ENCODE measurements at places on chromosomes 3 and 15.

DNA sequence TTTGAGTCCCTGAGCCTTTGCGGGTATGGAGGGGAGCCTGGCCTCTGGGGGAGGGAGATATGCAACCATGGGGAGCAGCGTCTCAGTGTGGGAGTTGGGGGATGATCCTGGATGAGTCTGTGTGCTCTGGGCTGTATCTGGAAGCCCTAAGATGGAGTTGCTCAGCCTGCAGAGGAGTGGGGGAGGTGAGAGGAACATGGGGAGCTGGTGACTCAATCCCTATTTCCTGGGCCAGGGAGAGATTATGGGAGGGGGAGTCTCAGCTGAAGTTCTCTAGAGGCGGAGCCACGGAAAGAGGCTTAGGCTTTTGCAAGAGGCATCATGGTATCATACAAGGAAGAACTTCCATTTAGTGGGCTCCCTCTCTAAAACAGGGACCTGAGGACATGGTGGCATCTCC lies 59.5 kb upstream of the TMEM115 start:
- DNase-seq = no peak

DNA sequence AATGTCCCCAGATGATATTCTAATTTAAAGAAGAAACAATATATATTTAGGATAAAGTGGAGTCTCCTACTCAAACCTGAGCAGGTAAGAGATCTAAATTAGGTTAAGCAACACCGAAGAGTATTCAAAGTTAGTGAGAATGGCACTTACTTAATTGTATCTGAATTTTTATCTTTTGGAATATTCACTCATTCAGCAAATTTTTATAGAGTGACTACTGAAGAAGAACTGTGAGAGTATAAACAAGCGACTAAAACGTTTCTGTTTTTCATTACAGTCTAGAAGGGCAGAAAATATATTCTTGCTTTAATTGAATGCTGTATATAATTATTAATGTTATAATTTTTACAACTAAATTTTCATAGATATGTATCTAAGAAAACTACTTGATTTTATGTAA lies 567.7 kb upstream of the TBL1XR1 start:
- no peak for DNase-seq

- no peak for DNase-seq
These were observed 116.6 kb upstream of the PLXNA1 start for GRCh38 chr3:126866175-126866759.

DNA sequence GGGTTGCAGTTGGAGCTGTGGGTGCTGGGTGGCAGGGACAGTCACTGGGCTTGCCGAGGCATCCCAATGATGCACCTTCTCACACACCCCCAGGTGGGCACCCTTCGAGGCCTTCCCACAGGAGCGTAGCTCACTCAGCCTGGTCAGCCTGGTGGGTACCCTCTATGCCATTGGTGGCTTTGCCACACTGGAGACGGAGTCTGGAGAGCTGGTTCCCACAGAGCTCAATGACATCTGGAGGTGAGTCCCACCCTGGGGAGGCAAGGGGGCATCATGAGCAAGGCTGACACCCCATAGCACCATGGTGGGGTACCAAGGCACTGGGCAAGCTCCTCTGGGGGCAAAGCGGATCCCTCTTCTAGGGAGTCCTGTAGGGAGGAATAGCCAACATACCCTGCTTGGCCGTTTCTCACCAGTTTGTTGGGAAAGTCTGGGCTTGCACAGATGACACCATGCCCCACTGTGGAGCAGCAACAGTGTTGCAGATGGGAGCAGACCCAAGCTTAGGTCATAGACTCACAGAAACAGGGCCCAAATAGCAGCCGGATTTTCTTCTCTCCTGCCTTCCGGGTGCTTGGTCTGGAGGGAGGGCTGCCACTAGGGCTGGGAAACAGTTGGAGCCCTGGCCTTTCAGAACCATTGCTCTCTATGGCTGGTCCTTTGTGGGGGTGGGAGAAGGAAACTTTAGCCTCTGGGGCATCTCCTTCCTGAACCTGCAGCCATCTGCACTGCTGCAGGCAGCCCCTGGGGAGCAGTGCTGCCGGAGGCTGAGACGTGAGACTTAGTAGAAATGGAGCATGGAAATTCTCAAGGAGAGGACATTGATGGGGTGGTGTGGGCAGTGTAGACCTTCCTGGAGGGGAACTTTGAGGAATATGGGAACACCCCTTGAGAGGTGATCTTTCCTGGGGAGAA lies 5.7 kb downstream of the KLHL40 start:
- peak; percentile 17 for DNase-seq

GRCh38 chr15:27235161-27235560 lies 264.2 kb downstream of the GABRG3 start:
- no peak for DNase-seq

DNA sequence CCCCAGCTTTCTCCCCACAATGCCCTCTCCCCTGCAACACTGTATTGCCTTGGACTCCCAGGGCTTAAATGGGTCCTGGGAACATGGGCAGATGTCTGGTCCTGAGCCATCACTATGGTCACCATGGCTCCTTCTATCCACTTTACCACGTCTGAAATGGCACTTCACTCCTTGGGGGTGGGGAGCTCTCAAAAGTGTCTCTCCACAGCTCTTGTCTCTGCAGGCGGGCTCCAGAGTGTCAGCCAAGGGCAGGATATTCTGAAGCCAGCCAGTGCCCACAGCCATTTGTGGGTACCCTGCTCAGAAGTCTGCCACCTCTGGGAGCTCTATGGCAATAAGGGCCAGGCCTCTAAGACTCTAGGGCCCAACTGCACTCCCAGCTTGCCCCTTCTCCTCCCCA lies 163.9 kb downstream of the PPM1L start:
- DNase-seq = no peak

DNA sequence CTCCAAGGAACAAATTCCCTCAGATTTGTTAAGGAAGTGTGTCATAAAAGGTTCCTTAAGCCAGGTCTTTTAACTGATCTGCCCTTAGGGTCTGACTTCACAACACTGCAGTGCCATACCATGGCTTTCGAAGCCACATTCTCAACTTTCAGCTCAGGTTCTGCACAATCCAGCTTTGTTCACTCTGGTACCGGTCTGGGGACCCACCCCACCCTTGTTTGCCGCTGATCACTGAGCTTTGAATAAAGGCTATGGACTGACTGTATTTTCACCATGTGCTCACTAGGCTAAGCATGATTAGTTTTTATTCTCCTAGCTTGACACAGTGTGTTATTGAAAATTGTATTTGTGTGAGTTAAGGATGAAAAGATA lies 15.9 kb downstream of the SNX1 start:
- DNase-seq = no peak

DNA sequence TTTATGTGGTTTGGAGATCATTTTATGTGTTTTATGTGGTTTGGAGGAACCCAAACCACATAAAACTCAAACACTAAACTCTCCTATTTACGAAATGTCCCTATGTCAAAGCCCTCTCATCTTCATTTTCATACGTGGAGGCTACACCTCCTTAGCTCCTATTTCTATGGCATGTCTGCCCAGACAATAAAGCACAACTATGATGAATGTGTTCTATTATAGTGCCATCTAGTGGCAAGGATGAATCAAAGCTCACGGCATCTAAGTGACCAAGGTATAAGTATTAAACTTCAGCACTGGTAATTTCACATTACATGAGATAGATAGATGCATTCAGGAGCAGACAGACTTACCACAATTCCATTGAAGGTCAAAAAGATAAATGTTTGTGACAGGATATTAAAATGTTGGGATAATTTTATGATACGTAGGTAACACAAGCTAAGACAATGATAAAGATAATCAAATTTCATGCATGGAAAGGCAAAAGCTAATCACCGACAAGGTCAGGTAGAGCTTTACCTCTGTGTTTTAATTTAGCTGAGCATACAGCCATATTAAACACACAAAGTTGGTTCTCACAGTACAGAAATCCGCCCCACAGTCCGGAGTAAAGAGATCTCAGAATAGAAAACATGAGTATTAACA lies 130.6 kb upstream of the FHIT start:
- no peak for DNase-seq

GRCh38 chr15:66838671-66839239 lies 136.7 kb downstream of the SMAD6 start:
- no peak for DNase-seq

- DNase-seq = no peak
These were observed 47.6 kb downstream of the CTDSPL start for GRCh38 chr3:37909067-37909911.

GRCh38 chr15:66004618-66005262 lies 135.4 kb downstream of the RAB11A start:
- no peak for DNase-seq

GRCh38 chr3:142509079-142509478 lies 61.2 kb upstream of the XRN1 start:
- DNase-seq = no peak

- no peak for DNase-seq
These were observed 179.1 kb downstream of the RSL24D1 start for GRCh38 chr15:55017635-55018034.

DNA sequence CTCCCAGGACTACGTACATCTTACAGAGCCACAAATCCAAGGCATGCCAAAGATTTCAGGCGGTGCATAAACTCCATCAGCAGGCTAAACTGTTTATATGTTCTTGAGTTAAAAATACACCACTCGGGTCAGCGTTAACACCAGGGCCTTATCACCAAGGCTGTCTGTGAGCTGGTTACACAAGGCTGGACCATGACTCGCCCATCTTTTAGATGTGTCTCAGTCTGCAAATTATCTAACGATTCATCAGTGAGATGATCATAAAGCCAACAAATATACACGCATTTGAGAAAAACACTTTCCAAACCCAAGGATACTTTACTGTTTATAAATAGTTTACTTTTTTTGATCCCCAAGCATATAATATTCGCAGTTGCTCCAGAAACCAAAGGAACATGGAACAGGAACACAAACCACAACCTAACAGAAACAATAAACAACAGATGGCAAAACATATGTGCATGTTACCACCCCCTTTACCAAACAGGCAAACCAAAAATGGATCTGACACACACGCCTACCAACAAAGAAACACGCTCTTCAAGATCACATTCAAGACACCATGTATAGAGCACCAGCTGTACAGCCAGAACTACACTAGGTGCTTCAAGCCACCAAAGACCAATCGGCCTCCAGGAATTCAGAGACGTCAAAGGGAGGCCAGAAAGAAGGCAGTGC lies 15.4 kb downstream of the LRIG1 start:
- no peak for DNase-seq

- DNase-seq = no peak
These were observed 2.8 kb downstream of the DPPA4 start for GRCh38 chr3:109334572-109334971.

- peak; percentile 49 for DNase-seq
These were observed at the start of the genes LRRC49 and THAP10 for GRCh38 chr15:70892002-70892911. Gene LRRC49, plus strand, starts transcription at chr15:70892826. Its CDS starts 69 bp downstream, at chr15:70892895. Gene THAP10, minus strand, starts transcription at chr15:70892433. Its CDS starts 161 bp downstream, at chr15:70892272.

- no peak for DNase-seq
These were observed 22.1 kb downstream of the OSBPL11 start for GRCh38 chr3:125573216-125573615.

GRCh38 chr15:73607843-73608242 lies 25.3 kb downstream of the NPTN start:
- DNase-seq = no peak

- DNase-seq = no peak
These were observed 5.7 kb upstream of the IGDCC3 start for GRCh38 chr15:65383456-65383855.

- DNase-seq = no peak
These were observed 12.6 kb upstream of the HRG start for GRCh38 chr3:186653080-186653707.

DNA sequence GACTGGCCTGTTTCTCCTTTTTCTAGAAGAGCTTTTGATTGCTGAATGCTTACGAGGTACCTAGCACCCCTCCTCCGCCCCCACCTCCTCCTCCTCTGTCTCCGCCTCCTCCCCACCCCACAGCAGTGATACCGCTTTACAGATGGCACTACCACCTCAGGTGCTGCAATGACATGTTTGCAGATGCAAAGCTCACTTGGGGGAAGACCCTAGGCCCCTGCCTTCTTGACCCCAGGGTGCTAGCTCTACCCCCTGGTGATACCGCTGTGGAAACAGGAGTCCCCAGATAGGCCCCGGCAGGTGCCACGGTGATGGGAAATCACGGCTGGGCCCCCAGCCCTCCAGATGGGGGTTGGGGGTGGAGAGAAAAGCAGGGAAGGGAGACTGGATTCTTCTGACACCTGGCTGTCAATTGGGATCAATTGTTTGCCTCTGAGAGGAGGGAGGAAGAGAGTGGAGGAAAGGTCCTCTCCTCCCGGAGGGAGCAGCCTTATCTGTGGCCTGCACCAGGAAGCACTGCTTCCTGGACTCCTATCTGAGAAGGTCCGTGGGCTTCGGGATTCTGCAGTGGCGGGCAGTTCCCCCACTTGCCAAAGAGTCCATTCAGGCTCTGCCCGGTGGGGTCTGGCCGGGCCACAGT lies 37.6 kb downstream of the DNASE1L3 start:
- no peak for DNase-seq

- no peak for DNase-seq
These were observed 19.6 kb downstream of the ATG7 start for GRCh38 chr3:11291808-11292207.

DNA sequence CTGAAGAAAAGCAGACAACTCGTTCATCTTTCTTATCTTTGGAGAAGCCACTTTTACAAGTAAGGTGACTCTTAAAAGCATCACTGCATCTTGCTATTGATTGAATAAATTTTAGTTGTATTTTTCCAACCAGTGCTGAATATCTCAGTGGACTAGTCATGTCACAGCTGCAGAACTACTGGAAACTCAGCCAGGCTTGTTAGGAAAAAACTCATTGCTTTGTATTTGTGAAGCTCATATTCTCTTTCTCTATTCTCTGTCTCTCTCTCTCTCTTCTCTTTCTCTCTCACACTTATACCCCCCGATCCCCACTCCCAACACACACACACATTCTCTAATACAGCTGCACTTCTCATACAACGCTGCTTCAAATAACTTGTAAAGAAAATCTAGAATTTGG lies 104.3 kb downstream of the WDR76 start:
- no peak for DNase-seq

DNA sequence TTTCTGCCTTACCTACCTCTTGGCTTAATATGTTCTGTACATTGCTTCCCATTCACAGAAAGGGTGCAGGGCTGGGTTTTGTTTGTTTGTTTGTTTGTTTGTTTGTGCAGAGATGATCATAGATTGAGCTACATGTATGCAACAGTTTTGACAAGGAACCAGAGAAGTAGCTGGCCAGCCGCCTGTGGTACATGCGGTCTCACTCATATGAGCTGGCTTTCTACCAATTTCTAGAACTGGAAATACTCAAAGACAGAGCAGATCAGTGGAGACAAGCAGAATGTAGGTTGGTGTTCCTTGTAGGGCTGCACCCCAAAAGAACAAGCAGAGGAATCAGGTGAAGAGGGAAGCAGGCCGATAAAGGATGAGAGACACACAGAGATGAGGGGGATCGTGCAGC lies 502.7 kb downstream of the SOX2 start:
- DNase-seq = no peak

GRCh38 chr3:194588741-194589140 lies 44.5 kb downstream of the TMEM44 start:
- no peak for DNase-seq

DNA sequence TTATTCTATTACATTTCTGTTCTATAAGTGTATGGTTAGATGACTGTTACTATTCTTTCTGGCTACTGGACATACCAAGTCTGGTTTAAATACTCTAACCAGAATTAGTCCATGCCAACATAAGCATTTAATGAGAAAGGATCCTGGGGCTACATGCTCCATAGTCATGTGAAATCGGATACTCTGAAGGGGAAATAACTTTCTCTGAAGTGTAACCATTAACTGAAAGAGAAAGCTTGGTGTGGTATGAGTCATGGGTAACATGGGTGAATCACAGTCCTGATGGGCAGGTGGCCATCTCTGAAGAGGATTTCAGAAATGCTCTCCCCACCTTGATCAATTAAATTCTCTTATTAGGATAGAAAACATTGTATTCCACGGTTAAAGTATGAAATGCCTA lies 69.4 kb downstream of the FHIT start:
- DNase-seq = no peak
